ENCODE measurements at places on chromosomes 5 and 9.
A peak's percentile ranks its signal among the peaks of the same experiment; 100 is the strongest.

- no peak for DNase-seq
These were observed 15.4 kb downstream of the CCNJL start for GRCh38 chr5:160297004-160297403.

- DNase-seq = peak; percentile 33
These were observed 46.2 kb upstream of the FBXW11 start for GRCh38 chr5:172052450-172053236.

DNA sequence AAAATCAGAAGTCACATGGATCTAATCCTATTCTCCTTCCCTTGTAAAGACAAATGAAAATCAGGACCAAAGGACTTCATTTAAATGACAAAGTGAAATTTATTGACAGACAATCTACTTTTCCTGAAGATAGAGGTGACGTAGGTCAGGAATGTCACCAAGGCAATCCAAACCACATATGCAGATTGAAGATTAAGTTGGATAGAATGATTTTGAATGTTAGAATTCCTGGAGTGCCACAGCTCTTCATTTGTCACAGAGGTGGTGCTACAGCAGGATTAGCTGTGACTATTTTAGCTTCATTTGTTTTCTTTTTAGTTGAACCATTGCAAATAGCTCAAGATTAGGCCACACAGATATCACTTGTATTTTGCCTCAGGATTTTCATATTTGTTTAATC, 736.0 kb upstream of the ARRDC3 start:
- no peak for DNase-seq

DNA sequence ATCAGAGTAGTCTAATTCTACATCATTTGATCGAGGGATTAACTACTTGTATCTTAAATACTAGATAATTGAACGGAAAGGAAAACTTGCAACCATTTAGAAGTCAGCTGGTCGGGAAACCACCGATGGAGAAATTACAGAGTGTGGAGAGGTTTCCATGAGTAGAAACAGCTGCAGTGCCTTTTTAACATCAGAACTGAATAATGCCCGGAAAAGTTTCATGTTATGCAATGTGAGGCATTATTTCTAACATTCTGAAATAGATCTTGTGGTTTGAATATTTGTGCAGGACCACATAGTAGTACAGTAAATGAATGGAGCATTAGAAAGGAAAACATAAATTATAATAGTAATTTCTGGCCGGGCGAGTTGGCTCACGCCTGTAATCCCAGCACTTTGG, 88.1 kb upstream of the RNF180 start:
- no peak for DNase-seq

GRCh38 chr5:64019746-64020145, 57.5 kb upstream of the HTR1A start:
- no peak for DNase-seq

GRCh38 chr5:18380729-18381362, 746.6 kb downstream of the TAF11L14 start:
- DNase-seq = no peak

DNA sequence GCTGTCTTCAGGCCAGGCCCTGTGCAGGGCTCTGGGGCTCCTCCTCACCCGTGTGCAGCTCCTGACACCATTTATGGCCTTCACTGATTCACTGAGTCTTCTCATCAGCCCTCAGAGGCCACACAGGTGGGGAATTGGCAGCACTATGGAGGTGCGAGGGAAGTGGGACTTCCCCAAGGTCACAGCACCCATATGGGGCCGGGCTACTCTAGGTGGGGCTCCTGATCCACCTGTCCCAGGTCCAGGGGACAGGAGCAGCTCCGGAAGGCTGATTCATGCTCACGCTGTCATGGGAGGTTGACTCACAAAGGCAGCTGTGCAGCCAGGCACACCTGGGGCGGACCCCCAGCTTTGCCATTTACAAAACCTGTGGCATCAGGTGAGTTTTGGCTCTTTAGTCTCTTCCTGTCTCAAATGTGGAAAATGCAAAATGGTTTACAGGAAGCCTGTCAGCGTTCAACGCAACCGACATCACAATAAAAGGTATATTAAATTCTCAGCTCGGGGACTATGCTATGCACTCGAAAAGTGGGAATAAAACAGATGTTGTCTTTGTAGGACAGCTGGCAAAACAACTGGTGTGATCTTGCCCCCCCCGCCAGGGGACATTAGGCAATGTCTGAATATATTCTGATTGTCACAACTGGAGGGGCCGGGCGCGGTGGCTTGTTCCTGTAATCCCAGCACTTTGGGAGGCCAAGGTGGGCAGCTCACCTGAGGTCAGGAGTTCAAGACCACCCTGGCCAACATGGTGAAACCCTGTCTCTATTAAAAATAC, 15.0 kb downstream of the NAIF1 start:
- no peak for DNase-seq

DNA sequence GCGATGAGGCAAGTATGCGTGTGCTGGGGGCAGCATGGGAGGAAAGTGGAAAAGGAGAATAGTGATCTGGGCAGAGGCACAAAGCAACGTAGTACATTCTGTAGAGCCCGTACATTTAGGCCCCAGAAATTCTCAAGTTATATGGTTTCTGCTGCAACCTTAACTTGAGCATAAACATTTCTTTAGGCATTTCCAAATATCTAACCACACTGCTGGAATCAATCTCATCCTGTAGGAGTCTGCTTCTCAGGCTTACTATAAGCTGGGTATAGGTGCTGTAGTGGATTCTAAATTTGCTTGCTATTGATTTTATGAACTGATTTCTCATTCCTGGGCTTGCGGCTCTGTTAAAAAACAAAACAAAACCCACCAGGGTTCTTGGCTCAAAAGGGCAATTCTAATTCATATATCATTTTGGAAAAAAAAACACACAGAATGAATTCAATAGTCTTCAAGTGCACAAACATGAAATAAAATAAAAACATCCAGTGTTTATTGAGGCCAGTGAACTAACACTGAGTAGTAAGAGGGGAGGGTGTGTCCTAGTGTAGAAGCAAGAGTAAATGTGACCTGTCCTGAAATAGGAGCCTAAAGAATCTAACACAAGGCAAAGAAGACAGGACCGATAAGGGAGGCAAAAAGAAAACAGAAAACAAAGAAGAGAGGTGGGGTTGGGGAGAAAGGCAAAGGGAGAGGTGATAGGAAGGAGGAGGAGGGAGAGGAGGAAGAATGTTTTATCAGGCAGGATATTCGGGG, 145.5 kb upstream of the LHFPL2 start:
- DNase-seq = no peak

- no peak for DNase-seq
These were observed 458.4 kb downstream of the HINT1 start for GRCh38 chr5:130706696-130707095.

All from HFFc6 (cell line).